Ascending aorta (tissue), 2 donors: ENCODE measurements at places on chromosomes 7 and 10. TPM values are rescaled to one million over a fixed set of nuclear protein-coding genes. Genes with fewer than 3 reads are reported as not detected.

DNA sequence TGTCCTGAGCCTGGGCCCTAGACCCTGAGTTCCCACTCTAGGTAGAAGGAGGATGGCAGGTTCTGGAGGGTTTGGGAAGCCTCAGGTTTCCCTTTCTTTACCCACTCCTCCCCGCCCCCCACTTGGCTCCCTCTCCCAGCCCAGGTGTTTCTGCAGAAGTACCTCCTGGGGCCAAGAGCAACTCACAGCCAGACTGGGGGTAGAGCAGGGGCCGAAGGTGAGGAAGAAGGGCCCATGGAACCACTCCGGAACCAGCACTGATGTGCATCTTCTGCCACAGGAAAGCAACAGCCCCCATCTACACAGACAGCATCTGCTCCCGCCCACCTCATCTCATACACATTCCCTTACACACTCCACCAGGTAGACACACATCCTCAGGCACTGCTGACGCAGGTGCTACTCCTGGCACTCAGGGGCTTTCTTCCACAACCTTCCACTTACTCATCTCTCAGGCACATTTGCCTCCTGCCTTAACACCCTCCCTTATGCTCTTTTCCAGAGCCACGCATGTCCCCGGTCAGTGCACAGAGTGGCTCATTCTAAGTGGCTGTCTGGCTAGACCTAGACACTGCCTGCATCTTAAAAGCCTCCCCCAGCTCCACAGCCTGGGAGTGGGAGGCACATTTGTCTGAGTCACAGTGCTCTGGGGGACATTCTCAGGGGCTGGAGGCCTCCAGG lies 1.8 kb downstream of the EPHB6 start:
- no peaks in the 10 kb centered on the region for H3K4me1 ChIP-seq
- no peaks in the 10 kb centered on the region for H3K27me3 ChIP-seq
- H3K4me3 ChIP-seq, result no peak overlapping the region
- peaks cover 1% of the 10 kb centered on the region for H3K36me3 ChIP-seq

DNA sequence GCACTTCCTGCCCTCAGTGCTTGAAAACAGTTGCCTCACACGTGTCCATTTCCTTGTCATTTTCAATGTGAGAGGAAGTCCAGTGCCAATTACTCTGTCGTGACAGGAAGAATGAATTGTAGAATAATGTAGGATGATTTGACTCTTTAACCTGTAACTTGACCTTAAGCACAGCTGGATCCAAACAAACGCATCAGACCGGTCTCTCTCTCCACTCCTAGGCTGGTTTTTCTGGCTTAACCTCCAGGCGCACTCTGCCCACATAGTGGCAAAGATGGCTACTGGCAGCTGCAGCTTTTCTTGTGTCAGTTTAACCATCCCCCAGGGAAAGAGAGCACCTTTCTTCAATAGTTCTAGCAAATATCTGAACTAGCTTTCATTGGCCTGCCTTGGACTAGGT lies 29.4 kb upstream of the PNLIPRP3 start:
- no peak for DNase-seq
- H3K4me3 ChIP-seq, result no peak overlapping the region
- no peak overlapping the region for H3K27ac ChIP-seq
- no peaks in the 10 kb centered on the region for H3K36me3 ChIP-seq
- H3K27me3 ChIP-seq, result no peaks in the 10 kb centered on the region

DNA sequence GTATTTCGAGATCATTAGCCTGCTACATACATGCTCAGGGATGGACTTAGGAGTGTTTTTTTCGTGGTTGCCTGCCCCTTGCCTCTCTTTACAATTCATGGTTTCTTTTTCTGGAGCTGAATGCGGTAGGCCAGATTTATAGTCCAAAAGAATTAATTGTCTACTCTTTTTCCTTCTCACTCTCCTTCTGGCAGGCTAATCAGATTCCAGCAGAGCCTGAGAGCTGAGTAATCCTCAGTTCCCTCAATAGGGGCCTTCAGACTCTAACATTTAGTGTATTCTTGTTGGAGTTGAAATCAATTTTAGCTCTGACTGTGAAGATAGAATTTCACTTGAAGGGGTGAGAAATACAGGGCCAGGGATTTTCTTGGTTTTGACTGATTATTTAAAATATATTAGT lies 16.4 kb downstream of the SORCS3 start:
- no peak for DNase-seq
- no peaks in the 10 kb centered on the region for H3K4me1 ChIP-seq
- H3K27me3 ChIP-seq, result no peaks in the 10 kb centered on the region
- H3K27ac ChIP-seq, result no peak overlapping the region
- H3K36me3 ChIP-seq, result no peaks in the 10 kb centered on the region
- no peak overlapping the region for H3K4me3 ChIP-seq

DNA sequence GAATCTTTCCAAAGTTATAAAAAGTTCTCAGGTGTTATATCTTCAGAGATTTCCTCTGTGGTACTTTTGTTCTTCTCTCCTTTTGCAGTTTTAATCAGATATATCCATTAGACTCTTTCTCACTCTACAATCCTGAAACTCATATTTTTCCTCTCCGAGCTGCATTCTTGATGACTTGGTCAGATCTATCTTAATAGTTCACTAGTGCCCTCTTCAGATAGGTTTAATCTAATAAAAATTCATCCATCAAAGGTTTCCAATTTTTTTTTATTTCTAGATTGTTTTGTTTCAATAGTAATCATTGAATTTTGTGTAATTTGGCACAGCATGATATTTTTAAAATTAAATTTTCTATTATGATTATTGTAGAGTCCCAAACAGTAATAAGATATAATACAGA lies 21.8 kb upstream of the DGKB start:
- no peak for DNase-seq
- no peaks in the 10 kb centered on the region for H3K27me3 ChIP-seq

DNA sequence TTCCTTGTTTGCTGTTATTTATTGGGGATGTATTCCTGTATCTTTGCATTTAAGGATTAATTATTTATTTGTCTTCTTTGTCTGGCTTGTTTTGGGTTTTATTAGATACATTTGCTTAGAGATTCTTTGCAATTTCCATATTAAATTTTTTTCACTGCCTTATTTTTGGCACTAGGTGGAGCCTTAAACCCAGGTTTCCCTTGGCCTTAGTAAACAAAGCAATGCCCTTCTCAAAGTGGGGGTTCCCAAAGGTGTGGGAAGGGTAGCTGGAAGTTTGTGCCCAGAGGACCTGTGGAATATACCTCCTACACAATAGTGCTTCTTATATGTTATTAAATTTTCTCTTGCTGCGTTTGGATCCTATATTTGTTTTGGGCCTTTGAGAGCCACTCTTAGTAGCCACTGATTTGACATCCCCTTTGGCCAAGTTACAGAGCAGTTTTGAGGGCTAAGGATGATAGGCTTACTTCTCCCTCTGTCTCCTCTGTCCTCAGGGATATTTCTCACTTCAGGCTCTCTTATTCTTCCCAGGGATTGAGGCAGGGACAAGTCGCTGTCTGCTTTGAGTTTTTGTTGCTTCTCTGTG lies 162.3 kb downstream of the ITGB1 start:
- H3K27ac ChIP-seq, result no peak overlapping the region
- H3K4me1 ChIP-seq, result no peaks in the 10 kb centered on the region
- no peak overlapping the region for H3K4me3 ChIP-seq
- no peaks in the 10 kb centered on the region for H3K36me3 ChIP-seq

GRCh38 chr7:101739775-101740398 lies 77.5 kb upstream of the CUX1 start:
- DNase-seq, result no peak
- H3K27ac ChIP-seq, result no peak overlapping the region
- H3K36me3 ChIP-seq, result no peaks in the 10 kb centered on the region

DNA sequence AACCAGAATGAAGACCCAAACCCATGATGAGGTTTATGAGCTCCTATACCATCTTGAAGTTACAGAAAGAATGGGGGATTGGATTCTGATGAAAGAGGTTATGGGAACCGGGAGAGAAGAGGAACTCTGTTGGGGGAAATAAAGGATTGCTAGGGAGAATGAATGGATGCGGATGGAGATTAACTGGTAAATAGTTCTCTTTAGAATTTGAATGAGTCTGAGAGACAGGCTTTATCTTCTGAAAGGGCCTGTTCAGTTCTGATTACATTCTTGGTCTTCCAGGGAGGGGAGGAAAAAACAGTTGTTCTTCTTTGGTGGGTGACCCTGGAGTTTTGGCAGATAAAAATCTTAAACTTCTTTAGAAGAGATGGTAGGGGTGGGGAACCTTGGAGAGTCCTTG lies 13.9 kb downstream of the SUGCT start:
- H3K36me3 ChIP-seq, result no peaks in the 10 kb centered on the region
- no peaks in the 10 kb centered on the region for H3K4me1 ChIP-seq

DNA sequence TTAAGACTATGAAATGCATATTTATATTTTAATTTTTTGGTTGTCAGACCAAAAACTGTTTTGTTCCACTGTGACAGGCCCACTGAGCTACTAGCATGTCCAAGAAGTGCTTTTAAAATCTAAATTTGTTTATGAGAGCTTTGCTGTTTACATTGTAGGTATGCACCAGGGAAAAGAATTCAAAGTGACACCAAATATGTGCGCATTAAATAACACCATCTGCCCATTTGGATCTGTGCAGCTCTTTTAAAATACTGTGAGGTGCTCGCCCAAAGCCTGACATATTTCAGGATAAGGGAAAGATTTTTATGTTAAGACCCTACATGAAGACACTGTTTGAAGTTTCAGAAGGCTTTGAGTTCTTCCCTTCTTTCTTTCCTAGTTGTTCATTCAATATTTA lies 162.9 kb downstream of the ST7 start:
- H3K27ac ChIP-seq, result no peak overlapping the region
- no peaks in the 10 kb centered on the region for H3K27me3 ChIP-seq
- no peaks in the 10 kb centered on the region for H3K36me3 ChIP-seq

- no peak overlapping the region for H3K4me3 ChIP-seq
- no peak overlapping the region for H3K27ac ChIP-seq
- no peaks in the 10 kb centered on the region for H3K4me1 ChIP-seq
- DNase-seq, result no peak
- peaks cover 91% of the 10 kb centered on the region for H3K36me3 ChIP-seq
Measured at GRCh38 chr10:821322-821721, 110.2 kb downstream of the LARP4B start.

DNA sequence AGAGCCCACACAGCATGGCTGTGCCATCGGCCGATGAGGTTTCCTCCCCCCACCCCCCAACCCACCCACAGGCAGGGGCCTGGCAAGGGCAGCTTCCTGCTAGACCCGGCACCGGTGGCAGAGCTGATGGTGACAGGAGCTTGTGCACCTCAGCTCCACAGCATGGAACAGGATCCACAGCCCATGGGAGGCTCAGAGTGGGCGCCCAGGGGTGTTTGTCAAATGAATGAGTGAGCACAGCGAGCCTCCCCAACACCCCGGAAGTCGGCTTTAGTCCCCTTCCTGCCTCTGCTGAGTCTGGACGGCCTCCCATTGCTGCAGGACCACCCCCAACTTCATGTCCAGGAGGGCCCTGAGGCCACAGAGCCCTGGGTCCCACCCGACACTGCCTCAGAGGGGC lies 68.9 kb downstream of the PDGFA start:
- H3K36me3 ChIP-seq, result no peaks in the 10 kb centered on the region
- H3K4me3 ChIP-seq, result no peak overlapping the region
- H3K27ac ChIP-seq, result no peak overlapping the region
- H3K27me3 ChIP-seq, result no peaks in the 10 kb centered on the region
- H3K4me1 ChIP-seq, result peaks cover 22% of the 10 kb centered on the region

DNA sequence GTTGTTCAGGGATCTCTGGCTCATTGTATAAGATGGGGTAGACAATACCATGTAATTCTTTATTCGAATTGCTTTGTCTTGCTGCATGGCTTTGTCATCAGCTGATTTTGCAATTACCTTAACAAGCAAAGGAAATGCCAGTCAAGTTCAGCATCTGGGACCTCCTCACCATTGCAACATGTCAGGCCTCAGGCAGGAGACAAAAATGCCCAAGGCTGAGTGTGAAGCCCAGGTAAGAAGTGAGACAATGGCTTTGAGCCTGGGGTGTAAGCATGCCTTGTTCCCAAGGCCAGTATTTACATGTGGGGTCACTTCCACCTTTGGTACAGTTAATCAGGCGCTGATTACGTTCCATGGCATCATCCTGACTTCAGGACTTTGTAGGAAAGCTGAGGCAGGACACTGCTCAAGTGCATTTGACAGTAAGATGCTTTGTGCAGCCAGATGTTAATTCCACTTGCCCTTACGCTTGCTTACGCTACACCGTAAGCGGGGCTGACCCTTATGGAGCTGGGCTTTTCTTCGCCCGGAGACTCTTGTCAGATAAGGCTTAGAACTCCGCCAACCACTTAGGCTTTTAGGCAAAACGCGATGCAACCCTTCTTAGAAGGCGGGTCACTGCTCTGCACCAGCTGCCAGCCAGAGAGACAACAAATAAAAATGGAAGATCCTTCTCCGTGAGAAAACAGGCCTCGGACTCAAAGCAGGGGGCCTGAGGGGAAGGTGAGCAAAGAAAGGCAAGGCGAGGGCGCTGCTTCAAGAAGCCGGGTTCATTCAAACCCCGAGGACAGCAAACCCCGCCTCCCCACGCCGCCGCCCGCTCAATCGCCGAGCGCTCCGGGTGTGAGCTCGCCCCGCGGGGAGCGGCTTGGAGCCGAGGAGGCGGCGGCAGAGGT lies 1.3 kb upstream of the SP4 start:
- H3K36me3 ChIP-seq, result no peaks in the 10 kb centered on the region
- H3K4me3 ChIP-seq, result peak overlapping the region; percentile 53
- no peak overlapping the region for H3K27ac ChIP-seq

- no peak overlapping the region for H3K27ac ChIP-seq
- no peaks in the 10 kb centered on the region for H3K27me3 ChIP-seq
- no peak overlapping the region for H3K4me3 ChIP-seq
Measured at GRCh38 chr10:121781101-121781500, 146.7 kb downstream of the ATE1 start.

DNA sequence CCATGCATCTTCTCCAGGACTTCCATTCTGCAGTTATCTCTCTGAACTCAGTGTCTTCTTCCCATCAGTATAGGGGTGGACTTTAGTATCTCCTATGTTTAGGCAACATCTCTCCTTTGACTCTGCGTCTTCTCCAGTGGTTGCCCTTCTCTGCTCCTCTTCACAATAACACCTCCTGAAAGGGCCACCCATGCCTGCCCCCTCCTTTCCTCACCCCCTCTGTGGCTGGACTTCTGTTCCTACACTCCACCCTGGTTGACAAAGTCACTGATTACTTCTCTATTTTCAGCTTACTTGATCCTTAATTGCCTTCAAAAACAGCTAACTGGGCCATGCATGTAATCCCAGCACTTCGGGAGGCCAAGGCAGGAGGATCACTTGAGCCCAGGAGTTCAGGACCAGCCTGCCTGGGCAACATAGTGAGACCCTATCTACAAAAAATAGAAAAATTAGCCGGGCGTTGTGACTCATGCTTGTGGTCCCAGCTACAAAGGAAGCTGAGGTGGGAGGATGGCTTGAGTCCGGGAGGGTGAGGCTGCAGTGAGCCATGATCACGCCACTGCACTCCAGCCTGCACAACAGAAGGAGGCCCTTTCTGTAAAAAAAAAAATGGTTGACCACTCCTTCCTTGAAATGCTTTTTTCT lies 13.7 kb downstream of the SRGN start:
- no peak overlapping the region for H3K4me3 ChIP-seq
- no peak overlapping the region for H3K27ac ChIP-seq
- no peaks in the 10 kb centered on the region for H3K4me1 ChIP-seq

GOLGA7B gene
- total RNA-seq, result 0.11 TPM

RRP12 gene
- 5.9 TPM for total RNA-seq

CFAP69 gene
- total RNA-seq, result 0.85 TPM

TDRD1 gene
- total RNA-seq, result 0.53 TPM

ST7 gene
- total RNA-seq, result 19.2 TPM

NOLC1 gene
- total RNA-seq, result 33.3 TPM
